ENCODE measurements at places on chromosomes 13 and 19. TPM values are rescaled to one million over a fixed set of nuclear protein-coding genes. Genes with fewer than 3 reads are reported as not detected.

- DNase-seq: no peak
Measured at GRCh38 chr19:2561895-2562294, 86.0 kb downstream of the GADD45B start.

Gene ZNF554
- total RNA-seq: 7.4 TPM

Gene NDUFA3
- 114 TPM for total RNA-seq

Gene ZNF699
- 7.7 TPM for total RNA-seq

- DNase-seq: no peak
Measured at GRCh38 chr13:66237411-66238062, 992.6 kb downstream of the PCDH9 start.

Gene DDA1
- total RNA-seq: 46.3 TPM

- no peak for DNase-seq
Measured at GRCh38 chr13:80276371-80277289, 64.3 kb downstream of the SPRY2 start.

Gene ZSCAN22
- 3.7 TPM for total RNA-seq

- DNase-seq: no peak
Measured at GRCh38 chr13:72678312-72678711, 49.1 kb downstream of the MZT1 start.

DNA sequence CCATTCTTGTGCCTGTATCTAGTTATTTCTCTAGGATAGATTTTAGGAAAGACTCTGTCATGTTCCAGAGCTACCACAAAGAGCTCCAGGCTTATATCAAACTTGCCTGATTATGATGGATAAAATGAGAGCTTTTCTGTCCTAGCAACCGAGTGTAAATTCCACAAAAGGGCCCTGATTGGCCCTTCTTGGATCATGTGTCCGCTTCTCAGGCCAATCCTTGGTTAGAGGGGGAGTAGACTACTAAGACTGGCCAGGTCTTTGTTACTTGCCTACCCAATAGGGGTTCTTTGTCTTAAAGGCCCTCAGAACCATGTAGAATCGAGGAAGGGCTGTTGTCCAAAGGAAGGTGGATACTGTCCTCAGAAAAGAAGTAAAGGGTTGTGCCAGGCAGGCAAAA lies 2.4 kb downstream of the DHX34 start:
- DNase-seq: no peak

GRCh38 chr19:45976178-45976577 lies 2.5 kb upstream of the NOVA2 start:
- DNase-seq: no peak

Gene GPR32
- total RNA-seq: not detected

Gene FAM83E
- total RNA-seq: 1.1 TPM

Gene CGB7
- 0.16 TPM for total RNA-seq

DNA sequence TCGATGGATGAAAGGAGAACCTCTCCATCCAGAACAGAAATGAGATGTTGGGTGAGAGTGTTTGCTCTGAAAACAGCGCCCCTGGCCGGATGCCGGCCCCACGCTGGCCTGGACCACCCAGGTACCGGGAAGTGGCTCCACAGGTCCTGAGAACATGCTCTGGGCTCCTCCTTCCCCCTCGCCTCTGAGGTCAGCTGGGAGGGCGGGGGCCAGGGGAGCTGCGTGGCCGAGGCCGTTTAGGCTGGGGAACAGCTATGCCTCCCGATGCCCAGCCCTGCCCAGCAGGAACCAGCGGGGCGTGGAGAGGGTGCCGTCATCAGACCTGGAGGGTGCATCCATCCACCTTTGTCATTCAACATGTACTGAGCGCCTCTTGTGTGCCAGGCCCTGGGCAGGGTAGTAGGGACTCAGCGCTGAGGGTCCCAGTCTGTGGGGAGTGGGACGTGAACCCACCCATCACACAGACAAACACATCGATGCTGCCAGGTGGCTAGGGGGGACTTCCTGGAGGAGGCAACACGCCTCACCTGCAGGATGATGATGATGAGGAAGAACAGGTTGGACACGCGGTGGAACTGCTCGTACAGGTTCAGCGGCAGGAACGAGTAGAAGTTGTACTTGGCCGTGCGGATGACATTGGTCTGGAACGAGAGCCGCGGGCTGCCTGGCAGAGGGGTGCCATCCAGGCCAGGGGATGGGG lies 4.2 kb downstream of the ATP8B3 start:
- DNase-seq: no peak

- DNase-seq: no peak
Measured at GRCh38 chr19:6279620-6279930, 200 bp downstream of the MLLT1 start.

GRCh38 chr13:113958373-113958772 lies 15.5 kb downstream of the C13orf46 start:
- no peak for DNase-seq

DNA sequence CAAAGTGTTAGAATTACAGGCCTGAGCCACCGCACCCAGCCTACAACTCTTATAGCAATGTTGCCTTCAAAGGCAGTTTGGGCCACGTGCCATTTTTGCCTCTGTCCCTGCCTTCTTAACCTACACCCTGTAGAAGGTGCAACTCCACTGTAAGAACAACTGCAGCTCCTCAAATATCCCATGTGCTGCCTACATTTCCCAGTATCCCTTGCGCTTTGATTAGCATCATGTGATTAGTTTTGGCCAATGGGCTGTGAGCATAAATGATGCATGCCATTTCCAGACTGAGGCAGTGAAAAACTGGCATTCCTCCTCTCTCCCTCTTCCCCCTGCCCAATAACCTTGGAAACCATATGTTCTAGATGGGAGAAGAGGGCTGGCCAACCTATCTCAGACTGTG lies 75.2 kb upstream of the MRI1 start:
- no peak for DNase-seq

- no peak for DNase-seq
Measured at GRCh38 chr13:55038230-55038629, 2009.6 kb downstream of the OLFM4 start.

Gene SIGLEC7
- not detected for total RNA-seq

- no peak for DNase-seq
Measured at GRCh38 chr19:33916792-33917191, 120.1 kb downstream of the KCTD15 start.

- no peak for DNase-seq
Measured at GRCh38 chr13:60134376-60134775, 29.4 kb downstream of the DIAPH3 start.

DNA sequence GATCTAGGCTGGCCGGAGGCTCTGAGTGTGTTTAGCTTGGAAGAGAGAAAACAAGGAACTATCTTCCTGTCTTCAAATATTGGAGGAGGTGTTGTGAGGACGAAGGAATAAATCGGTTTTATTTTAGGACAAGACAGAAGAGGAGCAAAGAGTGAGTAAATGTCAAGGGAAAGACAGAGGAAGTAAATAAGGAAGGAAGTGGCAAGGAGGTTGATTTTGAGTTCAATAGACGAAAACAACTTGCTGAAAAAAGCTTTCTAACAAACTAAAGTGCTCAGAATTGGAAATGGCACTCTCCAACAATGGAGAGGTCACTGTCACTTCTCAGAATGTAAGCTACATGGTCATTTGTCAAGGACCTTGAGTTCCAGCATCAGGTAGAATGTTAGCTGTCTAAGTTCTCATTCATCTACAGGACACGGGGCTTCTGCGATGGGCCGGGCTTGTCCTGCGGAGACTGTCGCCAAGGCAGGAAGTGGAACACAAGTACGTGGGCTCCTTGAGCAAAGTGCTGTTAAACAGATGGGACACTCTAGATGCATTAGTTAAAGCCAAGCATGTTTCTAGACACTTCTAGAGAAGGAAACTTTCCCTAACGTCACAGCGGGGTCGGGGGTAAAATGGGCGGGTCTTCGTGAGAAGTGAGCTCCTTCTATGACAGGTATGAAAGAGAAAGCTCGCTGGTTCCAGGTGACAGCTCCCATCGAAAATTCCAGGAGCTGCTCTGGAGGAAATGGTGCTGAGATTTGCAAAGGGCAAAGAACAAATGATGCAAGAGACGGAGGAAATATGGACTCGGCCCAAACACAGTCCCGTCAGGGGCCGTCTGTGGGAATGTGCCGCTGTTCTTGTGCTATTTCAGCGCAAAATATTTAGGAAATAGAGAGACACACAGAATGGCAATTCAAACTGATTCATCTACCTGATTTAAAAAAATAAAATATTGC lies 103.9 kb upstream of the UBL3 start:
- DNase-seq: peak; percentile 42

DNA sequence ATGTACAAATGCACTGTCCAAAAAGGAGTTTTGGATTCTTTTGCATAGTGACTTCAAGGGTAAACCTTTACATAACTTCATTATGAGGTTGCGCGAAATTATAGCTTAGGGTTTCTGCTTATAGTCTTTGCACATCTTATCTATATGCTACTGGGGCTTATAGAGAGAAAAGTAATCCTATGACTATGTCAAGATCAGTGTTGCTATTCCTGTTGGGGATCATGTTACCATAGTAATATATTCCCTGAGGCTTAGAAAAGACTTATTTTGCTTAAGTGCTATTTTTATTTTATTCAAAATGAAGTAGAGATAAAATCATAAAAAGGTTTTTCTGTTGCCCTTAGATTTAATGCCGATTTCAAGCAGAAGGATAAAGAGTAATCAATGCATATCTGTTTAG lies 14.7 kb upstream of the POSTN start:
- DNase-seq: no peak

DNA sequence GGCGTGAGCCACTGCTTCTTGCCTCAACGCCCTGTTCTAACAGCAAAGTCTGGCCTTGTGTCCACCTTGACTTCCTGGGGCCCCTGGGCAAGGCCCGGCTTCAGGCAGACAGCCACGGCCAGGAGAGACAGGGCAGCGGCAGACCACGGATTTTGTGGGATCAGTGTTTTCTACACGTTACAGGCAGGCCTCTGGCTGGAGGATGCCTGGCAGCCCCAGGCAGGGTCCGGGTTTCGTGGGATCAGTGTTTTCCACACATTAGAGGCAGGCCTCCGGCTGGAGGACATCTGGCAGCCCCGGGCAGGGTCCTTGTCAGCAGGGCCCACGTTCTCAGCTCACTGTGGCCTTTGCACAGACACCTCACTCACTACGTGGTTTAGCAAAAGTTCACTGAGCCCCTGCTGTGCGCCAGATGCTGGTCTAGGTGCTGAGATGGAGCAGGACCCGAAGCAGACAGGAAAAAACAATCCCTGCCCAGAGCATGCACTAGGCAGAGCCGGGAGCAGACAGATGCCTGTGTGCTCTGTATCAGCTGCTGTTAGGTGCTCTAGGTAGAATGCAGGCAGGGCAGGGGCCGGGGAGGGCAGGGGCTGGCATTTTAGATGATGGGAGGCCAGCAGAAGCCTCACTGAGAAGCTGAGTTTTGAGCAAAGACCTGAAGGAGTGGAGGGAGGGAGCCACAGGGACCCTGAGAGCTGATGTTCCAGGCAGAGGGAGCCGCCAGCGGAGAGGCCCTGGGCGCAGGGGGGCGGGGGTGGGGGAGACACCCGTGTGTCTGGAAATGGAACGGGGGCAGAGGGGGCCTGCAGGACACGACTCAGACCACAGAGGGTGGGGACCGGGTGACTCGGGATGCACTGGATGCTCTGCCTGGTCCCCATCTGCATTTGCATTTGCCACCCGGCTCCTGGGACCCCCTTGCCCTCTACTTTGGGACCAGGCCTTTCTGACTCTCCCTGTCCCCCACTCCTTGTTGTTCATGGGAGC lies 25.0 kb upstream of the NCCRP1 start:
- DNase-seq: no peak

DNA sequence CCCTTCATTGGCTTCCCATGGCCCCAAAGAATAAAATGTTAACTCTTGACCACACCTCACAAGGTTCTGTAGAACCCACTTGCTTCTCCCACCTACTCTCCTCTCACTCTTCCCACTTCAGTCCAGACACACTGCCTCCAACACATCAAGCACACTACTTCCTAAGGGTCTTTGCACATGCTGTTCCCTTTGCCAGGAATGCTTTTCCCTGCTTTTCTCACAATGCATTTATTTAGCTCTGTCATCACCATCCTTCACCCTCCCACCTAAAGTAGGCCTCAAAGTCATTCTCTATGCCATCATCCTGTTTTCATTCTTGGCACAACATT lies 7.9 kb downstream of the IFNL1 start:
- DNase-seq: no peak

- no peak for DNase-seq
Measured at GRCh38 chr13:26538363-26539317, 18.8 kb upstream of the WASF3 start.

DNA sequence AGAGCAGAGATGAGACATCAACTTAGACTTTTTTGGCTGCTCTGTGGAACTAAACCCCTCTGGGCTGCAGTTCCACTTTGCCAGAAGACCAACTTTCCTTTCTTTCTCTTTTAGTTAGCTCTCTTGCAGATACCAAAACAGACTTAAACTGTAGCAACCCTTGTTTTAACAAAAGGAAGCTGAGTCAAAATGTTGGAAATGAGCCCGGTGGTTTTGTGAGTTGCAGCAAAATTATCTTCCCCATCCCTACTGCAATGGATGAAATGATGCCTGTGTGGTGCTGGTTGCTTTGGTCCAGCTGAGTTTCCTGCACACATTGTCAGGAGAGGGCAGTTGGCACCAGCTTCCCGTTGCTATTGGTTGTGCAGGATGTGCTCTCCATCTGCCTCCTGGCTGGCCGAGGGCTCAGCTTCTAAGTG lies 115.3 kb downstream of the LRCH1 start:
- no peak for DNase-seq

DNA sequence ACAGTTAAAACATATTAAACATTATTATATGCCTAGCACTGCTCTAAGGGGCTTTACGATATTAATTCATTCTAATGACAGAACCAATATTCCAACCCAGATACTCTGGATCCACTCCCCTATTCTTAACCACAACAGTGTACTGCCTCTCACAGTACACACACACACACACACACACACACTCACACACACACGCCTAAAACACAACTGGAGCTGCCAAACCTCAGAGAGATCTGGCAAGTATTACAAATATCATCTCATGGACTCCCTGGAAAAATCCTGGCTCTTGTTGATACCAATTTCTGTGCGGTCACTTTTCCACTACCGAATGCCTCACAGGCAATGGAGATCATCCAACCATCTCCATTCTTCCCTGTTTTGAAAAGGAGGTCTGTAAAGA lies 1.3 kb downstream of the ZNF780A start:
- DNase-seq: no peak

GRCh38 chr13:51194942-51195341 lies 27.3 kb upstream of the FAM124A start:
- no peak for DNase-seq

Gene FXYD3
- not detected for total RNA-seq

Gene LHB
- total RNA-seq: not detected

Gene C3
- 0.56 TPM for total RNA-seq

GRCh38 chr13:66348745-66349690 lies 881.1 kb downstream of the PCDH9 start:
- no peak for DNase-seq

All from osteocyte (in vitro differentiated cells).